ENCODE measurements at places on chromosomes 4 and X. TPM values are rescaled to one million over a fixed set of nuclear protein-coding genes. Genes with fewer than 3 reads are reported as not detected.

ALB gene
- total RNA-seq: not detected

DNA sequence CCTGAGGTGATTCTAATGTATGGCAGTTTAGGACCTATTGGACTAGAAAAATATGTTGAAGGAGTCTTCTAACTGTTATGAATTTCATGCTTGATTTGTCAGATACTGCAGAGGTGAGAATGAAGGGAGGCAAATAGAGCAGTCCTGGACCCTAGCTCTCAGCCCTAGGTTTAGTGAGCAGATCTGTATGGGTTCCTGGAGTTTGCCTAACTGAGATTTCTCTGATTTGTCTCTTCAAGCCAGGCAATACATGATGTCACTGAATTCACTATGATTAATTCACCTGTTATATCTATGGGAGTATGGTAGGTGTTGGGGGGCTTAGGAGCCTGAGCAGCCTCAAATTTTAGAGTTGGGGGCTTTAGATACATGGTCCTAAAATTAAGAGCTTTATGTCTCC, 2.6 kb downstream of the MND1 start:
- H3K4me3 ChIP-seq: peak overlapping the region; percentile 17
- no peak for DNase-seq
- H3K4me1 ChIP-seq: peaks cover 30% of the 10 kb centered on the region
- H3K27me3 ChIP-seq: peaks cover 5% of the 10 kb centered on the region
- H3K36me3 ChIP-seq: peaks cover 22% of the 10 kb centered on the region
- no peak overlapping the region for H3K27ac ChIP-seq

DNA sequence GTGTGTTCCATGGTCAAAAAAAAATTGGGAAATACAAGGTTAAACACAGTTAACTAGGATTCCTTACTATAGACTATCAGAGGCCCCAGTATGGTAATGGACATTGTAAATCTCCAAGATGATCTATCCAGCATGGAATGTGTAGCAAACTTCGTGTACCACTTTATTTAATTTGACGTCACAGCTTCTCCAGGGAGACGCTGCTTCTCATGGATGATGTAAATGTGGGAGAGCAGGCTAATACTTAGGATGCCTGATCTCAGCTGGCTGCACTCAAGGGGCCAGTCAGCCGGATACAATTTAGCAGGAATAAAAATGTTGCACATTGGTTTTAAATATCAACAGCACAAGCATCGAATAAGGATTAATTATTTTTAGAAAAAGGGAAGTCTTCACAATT, 111.7 kb upstream of the HPF1 start:
- peaks cover 4% of the 10 kb centered on the region for H3K27me3 ChIP-seq
- no peaks in the 10 kb centered on the region for H3K36me3 ChIP-seq
- no peak overlapping the region for H3K4me3 ChIP-seq
- DNase-seq: no peak
- no peaks in the 10 kb centered on the region for H3K4me1 ChIP-seq

GLRB gene
- not detected for total RNA-seq

DNA sequence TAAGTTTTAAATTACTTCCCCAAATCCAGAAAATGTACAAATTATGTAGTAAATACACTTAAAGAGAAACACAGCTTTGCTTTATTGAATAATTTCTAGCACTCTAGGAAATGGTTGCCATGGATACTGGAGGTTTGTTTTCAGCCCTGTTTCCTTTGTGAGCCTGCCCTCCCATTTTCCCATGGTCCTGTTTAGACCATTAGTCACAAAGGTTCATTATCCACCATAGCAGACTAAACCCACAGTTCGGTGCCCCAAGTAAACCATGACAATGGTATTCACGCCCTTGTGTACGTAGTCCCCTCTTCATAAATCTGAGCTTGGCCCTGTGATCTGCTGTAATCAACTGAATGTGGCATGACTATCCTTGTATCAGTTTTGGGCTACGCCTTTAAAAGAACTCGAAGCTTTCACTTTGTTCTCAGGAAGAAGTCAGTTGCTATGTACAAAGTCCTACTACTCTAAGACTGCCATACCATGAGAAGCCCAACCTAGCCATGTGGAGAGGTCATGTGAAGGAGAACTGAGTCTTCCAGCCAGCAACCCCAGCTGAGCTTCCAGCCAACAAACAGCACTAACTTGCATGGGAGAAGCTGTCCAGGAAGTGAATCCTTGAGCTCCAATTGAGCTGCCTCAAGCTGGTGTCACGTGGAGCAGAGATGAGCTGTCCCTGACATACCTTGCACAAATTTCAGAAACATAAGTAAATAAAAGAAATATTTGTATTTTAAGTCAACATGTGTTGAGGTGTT, 300.4 kb downstream of the LDB2 start:
- H3K27ac ChIP-seq: no peak overlapping the region
- no peaks in the 10 kb centered on the region for H3K27me3 ChIP-seq
- no peak overlapping the region for H3K4me3 ChIP-seq
- DNase-seq: no peak
- no peaks in the 10 kb centered on the region for H3K4me1 ChIP-seq
- H3K36me3 ChIP-seq: no peaks in the 10 kb centered on the region

GRCh38 chr4:138775489-138775888, 240.1 kb upstream of the NOCT start:
- H3K4me1 ChIP-seq: no peaks in the 10 kb centered on the region
- H3K27me3 ChIP-seq: peaks cover 3% of the 10 kb centered on the region
- no peak overlapping the region for H3K4me3 ChIP-seq
- no peak overlapping the region for H3K27ac ChIP-seq
- H3K36me3 ChIP-seq: no peaks in the 10 kb centered on the region

- H3K4me3 ChIP-seq: no peak overlapping the region
- H3K27me3 ChIP-seq: no peaks in the 10 kb centered on the region
- DNase-seq: no peak
Observed at GRCh38 chrX:30957753-30958152, 68.7 kb upstream of the TAB3 start.

LETM1 gene
- 45.8 TPM for total RNA-seq

GRCh38 chr4:5999830-6000365, 18.3 kb downstream of the C4orf50 start:
- peaks cover 2% of the 10 kb centered on the region for H3K27me3 ChIP-seq
- H3K36me3 ChIP-seq: no peaks in the 10 kb centered on the region
- peaks cover 4% of the 10 kb centered on the region for H3K4me1 ChIP-seq
- no peak overlapping the region for H3K27ac ChIP-seq
- no peak overlapping the region for H3K4me3 ChIP-seq

- no peaks in the 10 kb centered on the region for H3K27me3 ChIP-seq
- H3K36me3 ChIP-seq: no peaks in the 10 kb centered on the region
- no peaks in the 10 kb centered on the region for H3K4me1 ChIP-seq
- H3K4me3 ChIP-seq: no peak overlapping the region
- H3K27ac ChIP-seq: no peak overlapping the region
- DNase-seq: no peak
Observed at GRCh38 chrX:37424000-37424429, 74.9 kb downstream of the PRRG1 start.

DNA sequence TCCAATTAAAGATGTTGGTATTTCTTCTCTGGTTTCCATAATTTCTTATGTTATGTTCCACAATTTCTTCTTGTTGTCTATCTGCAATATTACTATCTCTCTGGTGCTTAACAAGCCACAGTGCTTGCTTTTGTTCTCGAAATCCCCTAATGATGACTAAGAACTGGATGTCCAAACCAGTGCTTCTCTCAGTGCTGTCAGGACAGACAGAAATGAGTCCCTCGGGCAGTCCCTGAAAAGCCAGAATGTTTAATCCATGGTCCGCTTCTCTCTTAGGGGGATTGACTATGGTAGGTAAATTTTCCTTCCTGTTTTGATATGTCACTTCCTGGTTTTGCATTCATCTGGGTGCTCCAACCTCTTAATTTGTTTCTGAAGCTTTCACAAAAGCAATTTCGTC, 321.6 kb upstream of the PCDH10 start:
- H3K36me3 ChIP-seq: no peaks in the 10 kb centered on the region
- no peak overlapping the region for H3K27ac ChIP-seq
- no peak for DNase-seq
- H3K4me1 ChIP-seq: no peaks in the 10 kb centered on the region
- H3K4me3 ChIP-seq: no peak overlapping the region

ZC4H2 gene
- total RNA-seq: 17.3 TPM

CCNQ gene
- 19.0 TPM for total RNA-seq

ODAM gene
- not detected for total RNA-seq

FGF13 gene
- not detected for total RNA-seq

DNA sequence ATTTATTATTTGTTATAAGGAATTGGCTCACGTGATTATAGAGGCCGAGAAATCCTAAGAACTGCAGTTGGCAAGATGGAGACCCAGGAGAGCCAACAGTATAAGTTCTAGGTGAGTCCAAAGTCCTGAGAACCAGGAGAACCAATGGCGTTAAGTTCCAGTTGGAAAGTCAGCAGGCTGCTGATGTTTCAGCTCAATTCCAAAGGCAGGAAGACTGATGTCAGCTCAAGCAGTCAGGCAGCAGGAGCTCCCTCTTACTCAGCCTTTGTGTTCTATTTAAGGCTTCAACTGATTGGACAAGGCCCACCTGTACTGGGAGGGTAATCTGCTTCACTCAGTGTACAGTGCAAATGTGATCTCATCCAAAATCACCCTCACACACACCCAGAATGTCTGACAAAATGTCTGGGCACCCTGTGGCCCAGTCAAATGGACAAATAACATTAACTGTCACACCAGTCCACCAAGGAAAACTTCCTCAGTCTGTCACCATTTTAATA, 30.8 kb upstream of the TBL1X start:
- no peak overlapping the region for H3K27ac ChIP-seq
- H3K4me3 ChIP-seq: no peak overlapping the region
- H3K27me3 ChIP-seq: peaks cover 2% of the 10 kb centered on the region
- no peaks in the 10 kb centered on the region for H3K36me3 ChIP-seq
- no peaks in the 10 kb centered on the region for H3K4me1 ChIP-seq

GRCh38 chrX:120251471-120252011, 929 bp downstream of the ZBTB33 start:
- DNase-seq: peak; percentile 39
- peaks cover under 1% of the 10 kb centered on the region for H3K27me3 ChIP-seq
- peak overlapping the region; percentile 86 for H3K4me3 ChIP-seq
- peaks cover 15% of the 10 kb centered on the region for H3K4me1 ChIP-seq
- H3K36me3 ChIP-seq: peaks cover 14% of the 10 kb centered on the region

TMEM31 gene
- total RNA-seq: not detected

ARX gene
- total RNA-seq: not detected

DNA sequence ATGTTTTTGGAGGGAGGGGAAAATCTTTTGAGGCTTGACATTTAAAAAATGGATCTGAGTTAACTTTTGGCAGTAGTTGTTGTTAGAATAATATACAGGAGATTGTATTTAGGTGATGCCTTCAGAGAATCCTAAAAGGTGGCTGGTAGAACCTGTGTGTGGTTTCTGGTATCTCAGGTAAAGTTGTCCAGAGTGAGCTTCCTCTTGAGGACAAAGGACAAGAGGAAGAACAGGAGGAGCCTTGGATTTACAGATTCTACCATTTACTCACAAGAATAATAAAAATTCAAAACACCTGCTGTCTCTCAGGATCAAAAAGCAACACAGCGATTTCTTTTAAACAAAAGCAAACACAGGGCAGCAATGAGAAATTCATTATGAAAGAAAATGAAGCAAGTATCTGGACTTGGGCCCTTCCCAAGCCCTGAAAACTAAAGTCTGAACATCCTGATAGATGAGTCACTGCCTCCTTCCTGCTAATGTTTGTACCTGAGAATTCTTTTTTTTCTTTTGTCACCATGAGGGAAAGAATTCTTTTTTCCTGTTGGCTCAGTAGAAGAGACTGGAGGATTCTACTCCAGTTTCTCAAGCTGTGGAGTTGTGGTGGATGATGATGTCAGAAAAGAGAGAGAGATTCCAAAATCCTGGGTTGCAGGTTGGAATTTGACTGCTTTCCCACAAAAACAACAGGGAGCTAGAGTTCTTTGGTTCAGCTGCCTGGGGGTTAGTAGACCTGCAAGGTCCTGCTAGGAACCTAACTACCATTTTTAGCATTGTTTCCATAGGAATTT, 31.5 kb upstream of the RAPGEF2 start:
- no peak overlapping the region for H3K27ac ChIP-seq
- no peak for DNase-seq
- peaks cover 4% of the 10 kb centered on the region for H3K4me1 ChIP-seq
- H3K36me3 ChIP-seq: no peaks in the 10 kb centered on the region

GLUD2 gene
- 0.25 TPM for total RNA-seq

NAP1L3 gene
- total RNA-seq: 2.1 TPM

RAB40AL gene
- total RNA-seq: 0.60 TPM

PPP4R3C gene
- total RNA-seq: not detected

- no peaks in the 10 kb centered on the region for H3K27me3 ChIP-seq
- H3K4me1 ChIP-seq: no peaks in the 10 kb centered on the region
- H3K27ac ChIP-seq: no peak overlapping the region
- DNase-seq: no peak
- no peaks in the 10 kb centered on the region for H3K36me3 ChIP-seq
- no peak overlapping the region for H3K4me3 ChIP-seq
Observed at GRCh38 chr4:182208526-182209050, 34.6 kb upstream of the TENM3 start.

DNA sequence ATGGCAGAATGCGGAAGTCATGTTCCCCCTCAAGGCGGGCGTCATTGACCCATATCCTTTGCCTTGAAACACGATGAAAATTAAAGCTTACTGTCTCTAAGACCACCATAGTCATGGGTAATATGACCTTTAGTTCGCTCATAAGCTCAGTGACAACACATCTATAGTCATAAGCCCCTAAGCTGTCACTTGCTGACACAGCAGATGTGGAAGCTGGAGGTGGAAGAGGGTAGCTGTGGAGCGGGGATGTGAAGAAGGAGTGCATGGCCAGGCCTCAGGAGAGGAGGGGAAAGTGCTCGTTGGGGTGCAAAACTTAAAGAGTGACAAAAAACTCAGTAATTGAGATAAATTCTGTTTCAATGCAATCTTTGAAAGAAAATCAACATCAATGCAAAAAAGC, 134.0 kb upstream of the PDLIM3 start:
- peaks cover 2% of the 10 kb centered on the region for H3K27me3 ChIP-seq
- no peaks in the 10 kb centered on the region for H3K36me3 ChIP-seq
- no peaks in the 10 kb centered on the region for H3K4me1 ChIP-seq
- no peak for DNase-seq
- H3K27ac ChIP-seq: no peak overlapping the region
- H3K4me3 ChIP-seq: no peak overlapping the region

DNA sequence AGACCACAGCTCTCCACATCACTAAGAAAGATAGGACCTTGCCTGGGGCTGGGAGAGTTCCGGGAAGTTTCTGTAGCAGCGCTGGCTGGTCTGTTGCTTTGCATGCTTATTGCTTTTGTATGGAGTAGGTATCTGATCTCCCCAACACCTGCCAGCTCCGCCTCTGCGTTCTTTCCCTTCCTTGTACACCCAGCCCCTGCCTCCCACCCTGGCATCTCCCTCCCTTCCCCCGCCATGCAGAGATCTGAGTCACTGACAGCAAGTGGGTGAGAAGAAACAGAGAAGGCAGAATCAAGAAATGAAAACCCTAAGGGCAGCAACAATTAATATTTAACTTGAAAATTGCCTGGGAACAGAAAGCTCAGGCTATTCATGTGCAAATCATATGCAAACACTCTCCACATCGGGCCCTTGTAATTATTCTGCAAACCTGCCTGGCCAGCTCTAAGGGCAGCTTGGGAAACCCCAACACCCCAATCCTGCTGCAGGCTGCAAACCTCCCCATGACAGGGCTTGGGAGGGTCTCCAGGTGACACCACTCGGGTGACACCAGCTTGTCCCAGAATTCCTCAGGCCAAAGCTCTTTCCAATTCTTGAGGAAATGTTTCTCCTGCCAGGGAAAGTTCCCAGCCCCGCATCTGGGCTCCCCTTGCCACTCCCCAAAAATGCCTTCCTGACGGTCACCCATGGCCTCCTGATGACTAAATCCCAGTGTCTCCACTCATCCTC, 257.2 kb downstream of the FBXW7 start:
- peaks cover 1% of the 10 kb centered on the region for H3K36me3 ChIP-seq
- no peak overlapping the region for H3K27ac ChIP-seq
- DNase-seq: no peak
- H3K27me3 ChIP-seq: no peaks in the 10 kb centered on the region
- H3K4me1 ChIP-seq: peaks cover 8% of the 10 kb centered on the region
